ENCODE measurements at places on chromosomes 12 and 14.

DNA sequence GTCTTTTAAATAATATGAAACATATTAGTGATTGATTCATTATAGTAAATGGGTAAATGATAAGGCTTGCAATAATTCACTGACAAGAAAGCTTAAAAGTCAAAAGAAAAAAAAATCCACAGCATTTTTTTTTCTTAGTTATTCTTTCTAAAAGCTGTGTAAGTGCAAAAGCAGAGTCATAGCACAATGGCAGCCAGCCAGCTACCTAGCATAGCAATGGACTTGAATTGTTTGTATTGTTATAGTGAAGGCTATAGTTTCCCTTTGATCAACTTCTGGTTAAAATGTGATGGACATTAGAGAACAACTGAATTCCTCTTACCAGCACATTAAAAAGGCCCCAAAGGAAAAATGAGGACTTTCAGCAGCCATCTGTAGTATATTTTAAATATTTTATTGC, 232.1 kb downstream of the NAV3 start:
- peak; percentile 80 for DNase-seq

GRCh38 chr14:76576047-76576741, 185.1 kb upstream of the VASH1 start:
- no peak for DNase-seq

- DNase-seq = no peak
Measured at GRCh38 chr14:65062096-65063075, 39.9 kb downstream of the MAX start.

- no peak for DNase-seq
Measured at GRCh38 chr12:119594399-119594730, 791 bp downstream of the TMEM233 start.

DNA sequence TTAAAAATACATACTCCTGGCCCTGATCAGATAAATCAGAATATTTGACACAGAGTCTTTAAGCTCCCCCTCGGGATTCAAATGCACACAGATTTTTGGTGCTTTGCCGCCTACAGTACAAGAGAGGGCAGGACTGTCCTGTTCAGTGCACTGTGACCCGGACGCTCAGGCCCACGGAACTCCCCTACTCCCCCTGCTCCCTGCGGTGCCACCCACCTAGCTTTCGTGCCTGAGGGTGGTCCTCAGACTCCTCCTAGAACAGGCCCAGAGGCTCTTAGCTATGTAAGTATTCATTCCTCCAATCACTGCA, 13.7 kb upstream of the SERPINA3 start:
- DNase-seq = no peak

DNA sequence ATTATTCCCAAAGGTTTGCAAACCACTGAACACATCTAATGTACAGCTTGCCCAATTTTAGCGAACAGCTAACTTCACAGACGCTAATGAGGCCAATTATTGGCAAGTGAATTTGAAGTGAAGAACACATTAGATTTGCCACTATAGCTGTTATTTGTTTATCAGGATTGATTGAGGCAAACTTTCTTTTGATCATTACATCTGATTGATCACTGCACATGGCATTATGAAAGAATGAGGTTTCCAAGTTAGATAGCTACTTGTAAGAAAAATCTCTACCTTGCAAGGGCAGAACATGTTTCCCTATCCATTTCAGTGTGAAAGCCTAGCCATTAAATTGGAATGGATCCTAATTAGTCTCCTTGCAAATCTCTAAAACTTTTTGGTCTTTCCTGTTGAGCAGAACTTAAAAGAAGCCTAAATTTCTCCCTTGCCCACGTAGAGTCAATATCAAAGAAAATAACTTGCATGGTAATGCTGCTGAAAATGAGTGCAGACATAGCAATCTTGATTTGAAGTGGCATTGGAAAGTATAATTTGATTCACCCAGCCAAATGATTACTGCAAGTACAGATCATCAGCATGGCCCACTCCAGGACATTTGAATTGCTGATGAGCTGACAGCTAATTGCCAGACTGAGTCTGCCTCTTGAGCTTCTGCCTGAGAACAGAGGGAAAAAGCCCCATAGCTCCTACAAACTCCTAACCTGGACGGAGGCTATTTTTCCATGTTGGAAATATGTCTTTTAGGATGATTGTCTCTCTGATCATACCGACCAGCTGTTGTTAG, 98.6 kb downstream of the TPH2 start:
- no peak for DNase-seq

DNA sequence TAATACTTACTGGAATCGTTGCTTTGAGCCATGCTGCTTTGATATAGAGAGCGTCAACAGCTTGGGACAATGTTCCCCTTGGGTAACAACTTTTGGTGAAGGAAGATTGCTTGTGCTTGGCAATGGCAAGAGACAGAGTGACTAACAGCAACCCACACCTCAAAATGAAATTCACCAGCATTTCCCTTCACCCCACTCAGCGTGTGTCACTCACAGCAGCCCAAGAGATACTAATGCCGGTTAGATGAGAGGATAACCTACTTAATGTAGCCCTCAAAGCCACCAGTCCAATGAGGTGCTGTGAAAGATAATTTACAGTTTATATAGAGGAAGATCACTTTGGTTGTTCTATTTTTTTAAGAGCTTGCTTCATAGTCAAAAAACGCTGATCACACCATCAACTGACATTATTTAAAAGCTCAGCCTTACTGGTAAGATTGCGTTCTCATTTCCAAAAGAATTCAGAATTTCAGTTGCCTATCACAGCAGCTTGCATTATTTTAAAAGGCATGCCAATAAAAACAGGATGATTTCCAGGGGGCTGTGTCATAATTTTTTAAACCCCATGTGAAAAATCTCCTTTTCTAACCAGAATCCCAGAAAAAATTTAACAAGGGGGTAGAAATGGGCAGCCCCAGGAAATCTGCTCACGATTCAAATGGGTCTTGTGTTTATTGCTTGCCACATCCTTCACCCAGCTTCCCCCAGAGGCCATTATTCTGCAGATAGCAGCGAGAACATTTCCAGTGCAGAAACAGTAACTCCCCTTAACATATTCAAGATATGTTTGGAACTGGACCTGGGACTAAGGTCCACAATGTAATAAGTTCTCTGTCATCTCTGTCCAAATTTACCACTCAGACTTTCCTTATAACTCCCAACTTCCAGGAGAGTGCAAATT, at the start of gene IL26:
Gene IL26, minus strand, starts transcription at position 235 of the 901 bp plus-strand sequence. Its CDS starts 54 bp downstream, at position 181.
- DNase-seq = no peak

DNA sequence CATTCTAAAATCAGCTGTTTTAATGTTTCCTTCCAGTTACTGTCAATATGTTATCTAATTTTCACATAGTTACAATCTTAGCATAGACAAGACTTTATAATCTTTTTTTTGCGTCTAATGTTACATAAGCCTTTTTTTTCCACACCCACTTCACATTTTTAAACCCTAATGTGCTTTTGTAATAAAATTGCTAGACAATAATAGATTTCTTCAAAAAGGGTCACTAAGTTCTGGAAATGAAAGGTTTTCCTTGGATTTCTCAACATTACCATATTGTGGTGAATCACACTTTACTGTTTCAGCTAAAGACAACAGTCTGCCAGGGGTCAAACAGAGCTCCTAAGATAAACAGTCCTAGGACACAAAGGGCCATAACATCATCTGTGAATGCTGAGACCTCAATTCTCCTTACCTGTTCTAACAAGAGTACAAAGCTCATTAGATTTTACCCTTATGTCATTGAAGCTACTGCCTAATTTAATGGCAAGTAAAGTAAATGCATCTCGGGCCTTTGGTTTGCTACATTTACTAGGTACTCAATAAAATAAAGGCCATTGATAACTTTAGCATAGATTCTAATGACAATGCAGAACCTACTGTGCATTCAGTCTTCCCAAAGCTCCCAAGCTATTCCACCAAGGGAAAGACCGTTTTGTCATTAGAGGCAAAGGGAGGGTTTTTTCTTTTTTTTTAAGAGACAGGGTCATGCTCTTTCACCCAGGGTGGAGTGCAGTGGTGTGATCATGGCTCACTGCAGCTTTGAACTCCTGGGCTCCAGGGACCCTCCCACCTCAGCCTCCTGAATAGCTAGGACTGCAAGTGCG, 111.2 kb upstream of the SLC38A2 start:
- peak; percentile 54 for DNase-seq

Data from adipocyte (in vitro differentiated cells).